ENCODE measurements at places on chromosomes 7 and 10.

GRCh38 chr7:111029574-111030251 is 61.2 kb upstream of the LRRN3 start:
- no peak for DNase-seq

- no peak for DNase-seq
Observed at GRCh38 chr10:59536167-59537014, 173.3 kb downstream of the SLC16A9 start.

DNA sequence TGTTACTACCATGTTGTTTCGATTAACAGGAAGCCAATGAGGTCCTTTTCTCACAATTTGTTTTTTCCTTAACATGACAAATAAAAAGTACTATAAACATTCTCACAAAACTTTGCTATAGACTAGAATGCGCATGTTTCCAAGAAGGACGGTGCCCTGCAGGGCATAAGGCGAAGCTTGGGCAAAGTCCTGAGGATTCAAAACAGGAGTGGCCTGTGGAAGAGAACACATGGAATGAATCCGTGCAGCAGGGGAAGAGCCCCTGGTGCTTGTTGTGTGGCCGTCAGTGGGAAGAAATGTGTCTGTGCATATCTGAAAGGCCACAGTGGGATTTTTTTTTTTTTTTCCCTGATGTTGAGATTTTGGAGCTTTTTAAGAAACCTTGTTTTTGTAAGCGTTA is 67.6 kb downstream of the ITGA8 start:
- DNase-seq, result no peak

GRCh38 chr10:4850397-4850796 is 24.4 kb downstream of the AKR1E2 start:
- no peak for DNase-seq

DNA sequence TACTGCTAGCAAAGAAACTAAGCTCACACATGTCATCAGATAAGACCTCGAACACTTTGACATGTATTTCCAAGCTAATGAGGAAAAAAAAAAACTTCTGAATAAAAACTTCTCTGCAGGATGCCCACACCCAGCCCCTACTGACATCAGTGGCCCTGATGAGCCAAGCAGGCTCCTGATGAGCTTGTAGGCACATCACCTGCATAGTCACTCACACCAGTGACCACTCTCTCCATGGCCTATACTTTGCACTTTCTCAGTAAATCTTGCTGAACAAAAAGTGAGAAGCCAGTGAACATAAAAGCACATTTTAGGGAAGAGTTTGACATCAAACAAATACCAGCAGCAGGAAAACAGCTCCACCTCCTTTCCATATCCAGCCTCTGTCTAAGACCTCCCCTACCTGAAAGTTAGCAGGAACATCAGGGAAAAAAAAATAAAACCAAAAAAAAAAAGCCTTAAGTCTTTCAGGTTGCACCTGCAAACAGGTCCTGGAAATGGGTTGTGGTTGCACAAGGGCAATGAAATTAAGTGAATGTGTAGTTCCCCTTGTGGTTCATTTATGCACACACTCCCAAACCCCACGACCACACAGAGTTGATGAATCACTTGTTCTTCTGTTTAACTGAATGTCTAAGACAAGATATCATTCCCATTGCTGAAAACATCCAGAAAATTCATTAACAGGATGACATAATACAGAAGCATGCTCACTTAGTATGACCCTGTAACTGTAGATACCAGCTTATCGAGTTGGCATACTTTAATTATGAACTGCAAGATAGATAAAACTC is 205.2 kb upstream of the PDE1C start:
- DNase-seq, result no peak

DNA sequence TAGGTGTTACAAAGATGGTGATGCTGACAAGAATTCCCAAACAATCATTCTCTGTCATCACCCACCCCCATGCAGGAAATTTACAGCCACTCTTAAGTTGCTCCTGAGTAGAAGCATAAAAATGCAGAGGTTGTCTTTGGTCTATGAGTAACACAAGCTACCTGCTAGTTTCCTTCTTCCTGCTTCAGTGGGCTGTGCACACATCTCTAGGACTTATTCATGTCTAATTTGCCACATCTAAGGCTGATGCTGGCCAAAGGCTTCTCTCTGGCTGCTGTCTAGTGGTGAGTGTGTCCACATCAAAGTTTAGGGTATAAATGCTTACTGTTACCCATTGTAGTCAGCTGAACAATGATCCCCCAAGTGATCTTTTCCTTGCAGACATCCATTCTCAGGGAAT is 662.5 kb downstream of the TYW1 start:
- DNase-seq, result no peak

GRCh38 chr10:97828721-97829120 is 20.9 kb upstream of the GOLGA7B start:
- no peak for DNase-seq

DNA sequence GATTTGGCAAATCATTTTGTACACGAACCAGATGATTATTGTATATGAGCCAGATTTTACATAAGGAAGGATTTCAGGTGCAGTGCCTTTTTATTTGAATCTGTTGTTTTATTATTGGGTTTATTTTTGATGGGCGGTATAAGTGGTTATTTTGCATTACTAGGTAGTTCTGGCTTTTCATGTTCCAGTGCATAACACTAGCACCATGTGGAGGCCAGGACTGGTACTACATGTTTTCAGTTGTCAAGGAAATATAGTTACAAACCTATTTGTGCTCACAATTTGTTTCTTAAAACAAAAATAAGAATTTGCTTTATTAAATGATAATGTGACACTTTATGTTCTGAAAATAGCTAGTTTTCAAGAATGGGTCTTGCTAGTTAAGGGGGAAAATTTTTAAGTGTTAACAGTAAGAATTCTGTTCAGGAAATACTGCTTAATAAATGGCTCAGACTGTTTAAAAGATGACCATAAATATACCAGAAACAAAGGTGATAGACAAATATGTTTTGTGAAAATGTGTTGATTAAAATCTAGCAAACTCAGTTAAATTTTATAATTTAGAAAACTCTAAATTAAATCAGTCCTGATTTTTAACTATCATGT is 7.1 kb upstream of the SEMA3E start:
- DNase-seq, result no peak
